ENCODE measurements at places on chromosomes 4 and X. TPM values are rescaled to one million over a fixed set of nuclear protein-coding genes. Genes with fewer than 3 reads are reported as not detected.

GRCh38 chr4:34464196-34464595 lies 1780.1 kb downstream of the ARAP2 start:
- no peak for DNase-seq

The PPEF1 gene
- total RNA-seq: not detected

GRCh38 chrX:24760363-24761000 lies 66.8 kb downstream of the POLA1 start:
- DNase-seq: no peak

DNA sequence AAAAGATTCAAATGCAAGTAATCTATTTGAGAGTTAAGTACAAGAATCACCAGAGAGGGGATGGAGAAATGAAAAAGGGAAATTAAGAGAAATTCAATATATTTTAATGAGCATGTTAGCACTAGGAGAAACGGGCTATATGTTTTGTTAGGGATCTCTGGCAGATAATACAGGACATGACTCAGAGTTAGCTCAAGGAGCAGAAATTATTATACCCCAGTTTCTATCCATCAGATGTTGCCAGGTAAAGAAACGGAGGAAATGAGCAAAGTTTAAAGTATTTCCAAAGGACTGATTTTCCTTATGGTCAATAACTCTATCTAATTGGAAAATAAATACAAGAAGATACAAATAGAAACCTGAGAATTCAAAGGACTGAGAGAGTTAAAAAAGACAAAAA lies 867.6 kb downstream of the TRAM1L1 start:
- no peak for DNase-seq
